Head of caudate nucleus (tissue), 42 donors: ENCODE measurements at places on chromosomes 4 and X.

GRCh38 chr4:158280856-158281255 is 70.6 kb downstream of the TMEM144 start:
- DNase-seq, result no peak

GRCh38 chrX:151538190-151539122 is 25.0 kb upstream of the PASD1 start:
- DNase-seq, result no peak

- DNase-seq, result no peak
These were observed 66.4 kb upstream of the HHIP start for GRCh38 chr4:144579411-144580030.

GRCh38 chr4:144716778-144717177 is 70.8 kb downstream of the HHIP start:
- no peak for DNase-seq

GRCh38 chr4:177485528-177485927 is 43.3 kb upstream of the AGA start:
- DNase-seq, result no peak

- DNase-seq, result no peak
These were observed 63.5 kb upstream of the ARHGAP36 start for GRCh38 chrX:130994671-130995070.

DNA sequence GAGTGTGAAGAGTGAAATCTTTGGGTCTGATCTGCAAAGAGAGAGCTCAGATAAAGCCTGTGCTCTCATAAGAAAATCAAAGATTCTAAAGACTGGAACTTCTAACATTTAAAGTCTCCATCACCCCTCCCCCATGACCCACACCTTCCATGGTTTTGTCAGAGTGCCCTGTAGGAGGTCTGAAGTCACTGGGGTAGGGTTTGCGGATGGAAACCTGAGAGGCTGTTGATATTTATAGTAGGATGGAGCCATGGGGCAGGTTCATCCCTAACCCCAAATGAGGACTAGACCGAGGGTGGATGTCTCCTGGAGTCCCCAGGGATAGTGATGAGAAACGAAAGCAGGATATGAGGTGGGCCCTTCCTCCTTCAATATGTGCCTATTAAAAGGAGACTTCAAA is 28.4 kb upstream of the NLGN4X start:
- DNase-seq, result no peak

GRCh38 chr4:103892586-103892985 is 172.8 kb upstream of the TACR3 start:
- DNase-seq, result no peak

DNA sequence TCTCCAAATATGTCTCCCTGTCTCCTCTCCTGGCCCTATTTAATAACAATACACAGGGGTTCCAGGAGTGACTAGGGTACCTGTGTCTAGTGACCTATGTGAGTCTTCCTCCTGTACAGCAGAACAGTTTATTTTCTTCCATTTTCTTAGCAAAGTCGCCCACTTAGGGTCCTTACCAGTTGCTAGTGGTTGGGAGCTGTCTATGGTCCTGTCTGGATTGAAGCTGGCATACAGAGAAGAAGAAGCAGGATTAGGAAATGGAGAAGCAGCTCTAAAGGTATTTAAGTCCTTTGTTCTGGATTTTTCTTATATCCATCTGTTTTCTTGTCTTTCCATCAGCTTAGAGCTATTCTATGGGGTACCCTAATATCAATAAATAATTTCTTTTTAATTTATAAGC is 587.1 kb upstream of the CPEB2 start:
- DNase-seq, result no peak

DNA sequence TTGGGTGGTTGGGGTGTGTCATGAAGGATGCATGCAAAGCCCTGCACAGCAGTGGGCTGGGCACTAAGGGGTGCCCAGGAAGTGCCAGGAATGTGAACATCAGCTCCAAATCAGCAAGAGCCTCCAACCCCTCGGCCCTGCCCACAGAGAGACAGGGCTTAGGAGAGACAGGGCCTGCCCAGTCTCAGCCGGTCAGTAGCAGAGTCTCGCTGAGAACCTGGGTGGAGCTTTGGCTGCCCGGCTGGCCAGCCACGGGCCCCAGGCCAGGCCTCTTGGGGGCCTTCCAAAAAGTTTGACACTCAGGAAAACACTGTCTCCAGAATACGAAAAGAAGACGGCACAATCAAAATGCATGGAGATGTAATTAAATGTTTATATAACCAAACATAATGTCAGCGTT is 4.3 kb upstream of the MXD4 start:
- peak; percentile 38 for DNase-seq

- no peak for DNase-seq
These were observed 172.1 kb downstream of the AFF2 start for GRCh38 chrX:148672517-148672916.

GRCh38 chr4:106650701-106651100 is 282.1 kb upstream of the GIMD1 start:
- no peak for DNase-seq

- no peak for DNase-seq
These were observed 143.2 kb downstream of the FRYL start for GRCh38 chr4:48636911-48637310.

DNA sequence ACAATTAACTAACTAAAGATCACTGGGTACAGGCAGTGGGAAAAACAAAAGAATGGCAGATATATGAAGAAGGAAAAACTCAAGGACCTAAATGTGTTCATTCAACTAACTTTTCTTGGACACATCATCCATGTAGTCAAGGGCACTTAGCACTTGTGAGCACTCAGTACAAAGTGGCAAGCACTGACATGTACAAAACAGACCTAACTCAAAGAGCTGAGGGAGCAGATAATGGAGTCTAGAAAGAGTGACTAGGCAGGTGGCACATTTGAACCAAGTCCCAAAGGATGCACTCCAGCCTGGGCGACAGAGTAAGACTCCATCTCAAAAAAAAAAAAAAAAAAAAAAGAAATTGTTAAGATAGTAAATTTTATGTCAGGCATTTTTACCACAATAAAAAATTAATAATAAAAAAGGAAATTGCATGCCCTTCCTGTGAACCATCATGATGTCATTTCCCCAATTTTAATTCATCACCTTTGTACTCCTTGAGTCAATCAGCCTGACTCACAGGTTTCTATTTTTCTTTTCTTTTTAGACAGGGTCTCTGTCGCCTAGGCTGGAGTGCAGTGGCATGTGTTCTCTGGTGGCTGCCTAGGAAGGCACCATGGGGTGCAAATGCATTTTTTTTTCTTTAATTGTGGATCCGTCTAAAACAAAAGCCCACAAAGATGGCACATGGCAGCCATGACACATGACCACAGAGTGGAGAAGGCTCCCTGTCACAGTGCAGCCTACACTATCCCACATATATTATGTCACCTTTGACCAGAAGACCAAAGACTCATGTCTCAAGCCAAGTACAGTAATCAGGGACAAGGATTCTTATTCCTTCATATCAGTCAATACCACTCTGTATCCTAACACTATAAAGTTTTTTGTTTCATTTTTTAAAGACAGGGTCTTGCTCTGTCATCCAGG is 91.9 kb downstream of the CHST7 start:
- no peak for DNase-seq

DNA sequence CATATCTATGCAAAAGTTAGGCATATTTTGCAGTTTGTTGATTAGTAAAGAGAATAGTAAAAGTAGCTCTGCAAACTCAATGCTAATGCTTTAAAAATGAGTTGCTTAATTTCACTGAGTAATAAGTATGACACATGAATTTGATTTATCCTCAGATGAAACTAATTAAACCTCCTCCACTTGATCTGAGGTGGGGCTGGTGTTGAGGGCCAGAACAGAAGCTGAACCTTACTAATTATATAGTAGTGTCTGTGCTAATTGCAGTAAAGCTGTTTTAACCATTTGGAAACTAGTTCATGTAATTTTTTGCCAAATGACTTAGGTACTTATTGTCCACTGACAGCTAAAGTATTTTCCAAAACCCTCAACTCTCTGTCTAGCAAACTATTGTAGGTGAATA is 7.7 kb upstream of the PGAM4 start:
- DNase-seq, result no peak

- no peak for DNase-seq
These were observed 155.5 kb downstream of the SLC7A11 start for GRCh38 chr4:138086611-138087041.

DNA sequence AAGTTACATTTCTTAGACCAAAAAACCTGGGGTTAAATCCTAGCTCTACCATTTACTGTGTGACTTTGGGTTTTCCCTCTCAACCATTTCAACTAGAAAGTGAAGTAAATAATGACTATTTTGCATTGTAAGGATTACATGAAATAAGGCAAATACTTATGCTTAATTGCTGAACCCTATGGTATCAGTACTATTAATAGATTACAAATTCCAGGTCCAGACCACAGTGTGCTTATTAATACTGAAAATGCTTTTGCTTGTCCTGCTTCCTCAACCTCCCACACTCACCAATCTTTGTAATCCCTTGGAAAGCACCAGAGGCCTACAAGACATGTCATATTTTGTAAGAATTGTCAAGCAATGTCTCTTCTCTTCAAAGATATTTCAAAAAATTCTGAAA is 456.5 kb downstream of the SPOCK3 start:
- no peak for DNase-seq
